ENCODE measurements at places on chromosomes 2 and 18. TPM values are rescaled to one million over a fixed set of nuclear protein-coding genes. Genes with fewer than 3 reads are reported as not detected.

Gene RAB6C
- not detected for total RNA-seq

Gene MTCL1
- 25.2 TPM for total RNA-seq

Gene FLACC1
- under 0.01 TPM for total RNA-seq

Gene MAL
- not detected for total RNA-seq

Gene FAM237A
- total RNA-seq: not detected

Gene KLF7
- 11.9 TPM for total RNA-seq

Gene MLPH
- total RNA-seq: not detected

Gene YWHAQ
- 239 TPM for total RNA-seq

Gene ATP9B
- total RNA-seq: 19.5 TPM
